ENCODE measurements at places on chromosomes 1 and 21.

GRCh38 chr1:229279242-229279641 is 8.3 kb downstream of the RAB4A start:
- DNase-seq = no peak

- DNase-seq = no peak
Measured at GRCh38 chr1:197391303-197392226, 123.5 kb downstream of the CRB1 start.

DNA sequence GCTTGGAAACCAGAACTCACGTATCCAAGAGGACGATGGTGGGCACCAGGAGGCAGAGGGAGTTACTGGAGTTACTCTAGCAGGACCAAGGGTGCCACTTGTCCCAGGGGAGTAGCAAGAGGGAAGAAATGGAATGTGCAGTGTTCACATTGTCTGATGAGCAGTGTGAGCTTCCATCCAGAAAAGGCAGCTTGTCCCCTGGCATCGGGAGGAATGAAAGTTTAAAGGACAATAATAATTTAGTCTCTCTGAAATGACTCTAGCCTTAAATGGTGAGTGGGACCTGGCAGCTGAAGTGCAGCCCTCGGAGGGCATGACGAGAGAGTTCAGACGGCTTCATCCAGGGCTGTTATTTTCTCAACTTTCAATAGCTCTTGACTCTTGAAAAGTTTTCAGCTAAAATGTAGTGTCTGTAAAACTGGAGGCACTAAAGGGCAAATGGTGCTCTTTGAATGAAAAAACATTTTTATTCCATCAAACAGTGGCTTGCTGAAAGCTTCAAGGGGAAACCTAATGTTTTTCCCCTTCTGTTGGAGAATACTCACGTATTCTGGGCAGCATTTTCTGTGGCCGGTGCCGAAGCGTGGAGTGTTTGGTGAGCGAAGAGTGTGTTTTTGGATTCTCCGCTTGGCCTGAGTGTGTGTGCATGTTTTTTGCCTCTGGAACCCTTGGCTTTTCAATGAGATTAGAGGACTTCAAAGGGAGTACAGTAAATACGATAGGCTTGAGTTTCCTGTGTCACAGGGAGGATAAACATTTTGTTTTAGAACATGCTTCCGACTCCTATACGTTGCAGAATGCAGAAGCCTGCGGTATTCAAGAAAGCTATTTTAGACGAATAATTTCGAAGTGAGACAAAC is 157.3 kb downstream of the GALNT2 start:
- DNase-seq = no peak

DNA sequence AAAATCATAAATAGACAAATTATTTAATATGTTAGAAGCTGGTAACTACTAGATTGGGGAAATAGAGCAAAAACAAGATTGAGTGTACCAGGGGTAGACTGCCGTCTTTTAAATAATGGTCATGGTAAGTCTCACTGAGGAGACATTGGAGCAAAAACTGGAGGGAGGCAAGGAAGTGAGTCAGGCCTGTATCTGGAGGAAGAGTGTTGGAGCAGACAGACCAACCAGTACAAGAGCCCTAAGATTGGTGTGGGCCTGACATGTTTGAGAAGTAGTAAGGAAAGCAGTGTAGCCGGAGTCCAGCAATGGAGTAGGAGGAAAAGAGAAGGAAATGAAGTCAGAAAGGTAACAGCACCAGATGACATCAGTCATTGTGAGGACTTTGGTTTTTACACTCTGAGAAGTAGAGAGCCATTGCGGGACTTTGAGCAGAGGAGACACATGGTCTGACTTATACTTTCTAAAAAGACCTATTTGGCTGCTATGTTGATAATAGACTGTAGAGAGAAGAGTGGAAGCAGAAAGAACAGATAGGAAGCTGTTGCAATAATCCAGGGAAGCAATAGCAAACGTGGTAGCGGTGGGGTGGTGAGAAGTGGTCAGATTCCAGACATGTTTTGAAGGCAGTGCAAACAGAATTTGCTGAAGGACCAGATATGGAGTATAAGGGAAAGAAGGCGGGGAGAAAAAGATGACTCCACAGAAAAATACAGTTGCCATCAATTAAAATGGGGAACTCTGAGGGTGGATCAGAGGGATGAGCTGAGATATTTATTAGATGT is 44.7 kb upstream of the GJA5 start:
- no peak for DNase-seq

DNA sequence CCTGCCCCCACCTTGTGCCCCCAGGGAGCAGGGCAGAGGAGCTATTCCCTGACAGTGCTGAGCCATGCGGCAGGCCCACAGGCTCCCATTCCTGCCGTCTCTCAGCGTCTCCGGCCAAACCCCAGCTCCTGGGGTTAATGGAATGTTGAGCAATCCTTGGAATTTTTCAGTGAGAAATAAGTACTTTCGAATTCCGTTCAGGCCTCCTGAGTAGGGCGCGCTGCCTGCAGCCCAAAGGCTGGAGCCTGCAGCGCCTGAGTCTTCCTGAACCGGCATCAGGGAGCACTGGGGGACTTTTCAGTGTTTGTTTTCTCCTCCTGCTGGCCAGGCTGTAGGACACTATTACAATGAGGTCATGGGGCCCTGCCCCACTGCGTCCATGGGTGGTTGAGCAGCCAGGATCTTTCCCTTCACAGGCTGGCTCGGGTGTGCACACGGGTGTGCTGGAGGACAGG is 33.3 kb upstream of the CSF1 start:
- peak; percentile 82 for DNase-seq

DNA sequence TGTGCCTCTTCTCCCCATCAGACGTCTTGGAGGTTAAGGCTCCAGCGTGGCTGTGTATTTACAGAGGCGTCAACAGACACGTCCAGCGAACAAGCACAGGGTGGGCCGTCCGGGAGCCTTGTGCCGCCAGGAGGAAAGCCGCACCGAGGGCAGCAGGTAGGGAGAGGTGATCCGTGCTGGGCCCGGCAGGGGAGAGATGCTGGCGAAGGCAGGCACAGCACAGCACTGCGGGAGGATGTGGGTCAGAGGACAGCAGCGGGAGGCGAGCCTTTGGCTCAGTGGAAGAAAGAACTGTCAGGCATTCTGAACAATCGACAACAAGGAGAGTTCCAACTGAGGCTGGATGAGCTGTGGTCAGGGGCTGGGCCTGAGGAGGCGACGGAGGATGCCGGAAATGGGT is 144.1 kb upstream of the TNR start:
- no peak for DNase-seq

DNA sequence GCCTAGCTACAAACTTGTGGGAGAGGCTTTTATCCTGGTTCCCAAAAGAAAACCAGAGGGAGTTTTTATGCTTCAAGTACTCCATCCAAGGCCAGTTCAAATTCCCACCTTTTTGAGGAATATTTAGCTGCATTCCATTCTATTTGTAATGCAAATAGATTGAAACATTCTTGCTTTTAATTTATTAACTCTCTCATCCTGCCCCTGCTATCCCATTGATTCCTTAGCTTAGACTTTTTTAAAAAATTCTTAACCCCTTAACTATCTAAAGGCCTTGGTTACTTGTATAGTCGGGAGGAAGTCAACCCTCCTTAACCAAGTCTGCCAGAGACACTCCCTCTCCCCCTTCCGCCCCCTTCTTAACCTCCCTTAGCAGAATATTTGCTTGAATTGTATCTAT is 2.5 kb upstream of the MOV10 start:
- no peak for DNase-seq

DNA sequence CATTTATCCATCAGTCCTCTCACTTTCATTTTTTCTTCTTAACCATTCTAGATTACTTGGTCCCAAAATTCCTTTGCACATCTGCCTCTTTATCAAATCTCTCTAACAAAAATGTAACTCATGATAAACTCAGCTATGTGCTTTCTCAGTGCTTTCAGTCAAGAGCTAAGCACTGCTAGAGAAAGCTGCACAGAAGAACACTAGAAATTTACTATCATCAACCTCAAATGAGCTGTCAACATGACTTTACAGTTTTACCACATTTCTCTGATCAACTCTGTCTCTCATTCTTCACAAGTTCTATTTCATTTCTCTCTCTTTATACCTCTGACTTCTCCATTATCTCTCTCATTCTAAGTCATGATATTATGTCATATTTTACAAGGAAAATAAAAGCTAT is 54.2 kb upstream of the PRKACB start:
- DNase-seq = no peak

DNA sequence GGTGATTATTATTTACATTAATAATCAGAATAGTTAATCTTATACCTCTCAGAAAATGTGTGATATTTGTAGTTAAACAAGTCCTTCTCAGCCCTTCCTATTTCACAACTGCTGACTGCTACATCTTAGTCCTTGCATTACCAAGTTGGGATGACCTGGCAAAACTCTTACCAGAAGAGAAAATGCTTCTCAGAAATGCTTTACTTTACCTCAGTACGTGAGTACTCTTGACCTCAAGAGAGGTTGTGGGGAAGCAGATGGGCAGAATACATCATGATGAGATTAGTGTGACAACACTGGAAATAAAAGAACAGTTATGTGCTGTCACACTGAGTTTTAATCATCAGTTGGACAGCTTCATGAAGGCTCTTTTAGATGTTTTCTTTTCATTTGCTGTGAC is 16.2 kb downstream of the CFAP126 start:
- DNase-seq = no peak

GRCh38 chr1:181779343-181779742 is 282.2 kb downstream of the ZNF648 start:
- no peak for DNase-seq

DNA sequence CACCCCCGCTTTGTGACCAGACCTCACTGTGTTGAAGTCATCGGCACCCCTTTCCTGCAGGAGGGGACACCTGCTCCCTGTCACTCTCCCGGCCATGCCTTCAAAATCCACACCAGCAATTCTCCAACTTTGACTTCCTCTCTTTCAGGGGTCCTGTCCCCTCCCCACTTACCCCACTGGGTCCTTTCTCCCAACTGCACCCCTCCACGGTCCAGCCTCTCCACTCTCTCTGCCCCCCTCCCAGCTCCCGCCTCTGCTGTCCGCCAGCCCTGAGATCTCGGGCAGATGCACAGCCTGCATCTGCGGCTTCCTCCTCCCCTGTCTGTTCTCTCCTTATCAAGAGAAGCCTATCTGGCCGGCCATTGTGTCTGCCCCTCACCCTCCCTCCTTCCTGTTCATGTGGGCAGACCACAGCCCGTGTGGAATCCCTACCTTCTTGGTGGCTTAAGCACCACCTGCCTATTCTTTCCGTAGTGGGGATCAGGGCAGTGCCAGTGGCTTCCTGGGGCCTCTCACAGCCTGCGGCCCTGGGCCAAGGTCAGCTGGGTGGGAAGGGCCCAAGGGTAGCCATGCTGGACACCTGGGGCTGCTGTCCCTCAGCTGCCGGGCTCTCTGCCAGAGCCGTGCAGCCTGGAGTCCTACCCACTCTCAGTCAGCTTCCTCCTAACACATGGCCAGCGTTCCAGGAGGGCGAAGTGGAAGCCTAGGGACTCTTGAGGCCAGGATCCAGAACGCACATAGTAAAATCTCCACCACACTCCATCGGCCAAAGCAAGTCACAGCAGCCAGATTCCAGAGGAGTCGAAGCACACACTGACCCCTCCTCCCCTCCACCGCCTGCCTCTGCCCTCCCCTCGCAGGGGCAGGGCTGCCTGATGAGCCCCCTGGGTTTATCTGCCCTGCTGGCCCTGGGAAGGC is 5.1 kb upstream of the HES4 start:
- DNase-seq = peak; percentile 74

DNA sequence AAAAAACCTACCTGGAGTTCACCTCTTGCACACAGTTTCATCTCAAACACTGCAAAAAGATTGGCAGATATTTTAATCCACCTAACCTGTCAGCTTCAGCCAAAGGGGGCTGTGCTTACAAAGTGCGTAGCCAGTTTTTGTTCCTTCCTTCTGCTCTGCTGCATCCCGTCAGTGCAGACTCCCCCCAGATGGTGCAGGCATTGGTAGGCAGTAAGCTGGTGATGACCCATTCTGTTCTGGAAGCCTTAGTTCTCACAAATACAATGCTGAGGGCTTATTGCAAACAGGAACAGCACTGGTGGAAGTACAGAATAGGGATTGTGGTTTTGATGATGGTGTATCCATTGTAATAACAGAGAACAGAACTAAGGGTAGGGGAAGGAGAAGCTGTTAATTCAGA is 239.5 kb downstream of the RYR2 start:
- DNase-seq = no peak

DNA sequence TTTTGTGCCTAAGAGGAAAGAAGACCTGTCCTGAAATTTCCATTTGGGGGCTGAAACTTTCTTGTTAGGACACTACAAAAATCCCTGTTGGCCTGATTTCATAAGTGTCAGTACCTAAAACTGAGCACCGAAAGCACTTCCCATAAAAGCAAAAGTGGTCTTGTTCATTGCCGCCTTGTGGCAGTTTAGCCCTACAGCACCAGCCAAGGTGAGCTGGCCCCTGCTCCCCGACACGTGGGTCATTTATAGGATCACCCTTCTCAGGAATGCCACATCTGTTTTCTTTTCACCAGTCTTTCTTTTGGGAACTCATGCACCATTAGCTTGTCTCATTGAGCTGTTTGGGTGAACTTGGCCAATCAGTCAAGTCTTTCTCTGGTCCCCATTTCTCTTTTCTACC is 155.8 kb upstream of the KAZN start:
- no peak for DNase-seq

DNA sequence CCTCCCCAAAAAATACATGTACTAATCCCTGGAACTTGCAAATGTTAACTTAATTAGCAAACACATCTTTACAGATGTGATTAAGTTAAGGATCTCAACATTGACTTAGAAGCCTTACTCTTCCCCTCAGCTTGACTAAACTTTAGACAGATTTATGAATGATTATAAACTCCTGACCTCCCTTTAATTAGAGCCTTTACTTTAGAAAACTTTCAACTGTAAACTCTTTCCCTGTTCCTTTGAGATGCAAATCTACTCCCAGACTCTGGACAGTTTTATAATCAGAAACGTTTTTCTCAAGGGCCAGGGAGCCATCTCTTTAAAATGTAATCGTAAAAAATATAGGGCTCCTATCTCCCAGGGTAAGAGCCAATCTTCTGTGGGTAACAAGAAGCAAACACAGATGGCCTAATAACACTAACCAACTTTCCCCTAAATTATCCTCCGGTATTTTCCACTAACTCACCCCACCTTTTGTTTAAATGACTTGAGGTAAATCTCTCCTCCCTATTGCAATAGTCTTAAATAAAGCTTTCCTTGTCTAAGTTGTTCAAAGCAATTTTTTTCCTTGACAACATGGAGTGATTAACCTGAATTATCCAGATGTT is 284.1 kb downstream of the BRINP3 start:
- DNase-seq = no peak

DNA sequence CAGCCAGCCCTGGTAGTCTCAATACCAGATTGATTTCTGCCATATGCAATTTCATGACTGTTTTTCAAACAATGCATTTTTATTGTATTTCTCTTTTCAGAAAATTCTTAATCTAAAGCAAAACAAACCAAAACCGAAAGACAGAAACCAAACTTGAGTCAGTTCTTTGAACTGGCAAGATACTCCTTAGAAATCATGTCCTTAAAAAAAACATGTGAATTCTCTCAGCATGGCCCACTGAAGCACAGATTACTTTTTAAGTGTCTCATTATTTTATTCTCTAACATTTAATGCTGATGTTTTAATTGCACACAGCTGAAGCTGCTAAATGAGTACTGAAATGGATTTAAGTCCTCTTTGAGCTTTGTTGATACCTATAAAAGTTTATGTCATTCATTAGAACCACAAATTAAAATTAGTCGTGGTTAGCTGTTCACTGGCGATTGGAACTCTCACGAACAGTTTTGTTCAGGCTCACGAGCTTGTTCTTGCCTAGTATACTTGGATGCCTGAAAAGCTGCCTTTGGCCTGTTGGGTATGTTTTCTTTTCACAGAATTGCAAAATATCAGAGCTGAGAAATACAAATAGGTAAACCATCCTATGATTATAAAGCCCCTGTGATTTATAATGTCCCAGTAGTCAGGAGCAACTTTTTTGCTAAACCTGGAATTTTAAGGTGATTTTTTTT is 87.5 kb downstream of the CAMTA1 start:
- no peak for DNase-seq

- peak; percentile 41 for DNase-seq
Measured at GRCh38 chr1:26155370-26156284, 3.3 kb upstream of the FAM110D start.

Data from left forelimb (tissue), 1 donor.